Upper lobe of right lung (tissue), 1 donor: ENCODE measurements at places on chromosomes 16 and 17. TPM values are rescaled to one million over a fixed set of nuclear protein-coding genes. Genes with fewer than 3 reads are reported as not detected.

The SYCE1L gene
- total RNA-seq: 6.2 TPM

GRCh38 chr16:67187175-67187890 is 2.6 kb downstream of the EXOC3L1 start:
- H3K4me3 ChIP-seq: no peak overlapping the region
- no peaks in the 10 kb centered on the region for H3K36me3 ChIP-seq
- H3K4me1 ChIP-seq: peaks cover 30% of the 10 kb centered on the region
- no peak for DNase-seq
- H3K27ac ChIP-seq: no peak overlapping the region

GRCh38 chr16:86338403-86339115 is 171.8 kb upstream of the FOXF1 start:
- no peaks in the 10 kb centered on the region for H3K36me3 ChIP-seq
- H3K27me3 ChIP-seq: no peaks in the 10 kb centered on the region
- H3K27ac ChIP-seq: no peak overlapping the region
- H3K4me3 ChIP-seq: no peak overlapping the region

GRCh38 chr17:66126231-66126630 is 65.7 kb downstream of the CEP112 start:
- no peak overlapping the region for H3K27ac ChIP-seq
- H3K36me3 ChIP-seq: no peaks in the 10 kb centered on the region
- H3K27me3 ChIP-seq: no peaks in the 10 kb centered on the region
- no peak overlapping the region for H3K4me3 ChIP-seq
- no peak for DNase-seq

DNA sequence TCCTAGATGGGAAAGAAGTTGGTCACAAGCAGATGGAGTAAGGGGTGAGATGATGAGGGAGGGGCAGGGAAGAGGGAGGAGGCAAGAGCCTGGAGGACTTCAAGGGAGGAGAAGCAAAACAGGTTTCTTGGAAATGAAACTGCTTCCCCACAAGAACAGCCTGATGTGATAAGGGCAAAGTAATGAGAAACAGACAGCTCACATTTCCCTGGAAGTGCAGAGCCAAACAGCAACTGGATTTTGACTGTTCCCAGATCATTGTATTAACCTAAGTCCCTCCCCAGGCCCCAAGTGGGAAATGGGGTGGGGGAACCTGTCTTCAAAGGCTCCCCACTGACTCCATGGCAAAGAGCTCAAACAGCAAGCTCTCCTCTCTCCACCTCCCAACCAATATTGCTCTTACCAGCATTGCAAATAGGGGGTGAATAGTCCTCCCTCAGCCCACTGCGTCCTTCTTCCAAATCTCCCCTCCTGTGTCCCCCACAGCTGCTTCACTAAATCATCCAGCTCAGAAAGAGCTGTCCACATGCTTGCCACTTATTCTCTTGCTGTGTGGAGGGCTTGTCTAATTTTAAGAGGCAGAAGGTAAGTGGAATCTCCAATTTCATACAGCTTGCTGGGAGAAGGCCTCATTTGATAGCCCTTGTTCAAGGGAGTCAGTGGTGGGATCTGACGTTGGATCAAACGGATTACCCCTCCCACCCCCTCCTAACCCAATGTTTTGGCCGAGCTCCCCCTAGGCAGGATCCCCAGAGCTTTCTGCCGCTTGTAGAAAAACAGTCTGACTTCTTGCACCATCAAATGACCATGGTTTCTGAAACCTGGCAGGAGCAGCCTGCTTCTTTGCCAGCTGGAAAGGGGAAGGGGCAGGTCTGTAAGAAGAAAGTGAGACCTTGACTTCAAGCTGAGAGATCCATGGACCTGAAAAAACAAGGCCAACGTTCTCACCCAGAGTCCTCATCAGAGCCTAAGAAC is 56.3 kb upstream of the SMIM36 start:
- H3K27me3 ChIP-seq: no peaks in the 10 kb centered on the region
- no peak overlapping the region for H3K27ac ChIP-seq
- H3K4me1 ChIP-seq: no peaks in the 10 kb centered on the region
- no peak overlapping the region for H3K4me3 ChIP-seq
- no peak for DNase-seq
- no peaks in the 10 kb centered on the region for H3K36me3 ChIP-seq

DNA sequence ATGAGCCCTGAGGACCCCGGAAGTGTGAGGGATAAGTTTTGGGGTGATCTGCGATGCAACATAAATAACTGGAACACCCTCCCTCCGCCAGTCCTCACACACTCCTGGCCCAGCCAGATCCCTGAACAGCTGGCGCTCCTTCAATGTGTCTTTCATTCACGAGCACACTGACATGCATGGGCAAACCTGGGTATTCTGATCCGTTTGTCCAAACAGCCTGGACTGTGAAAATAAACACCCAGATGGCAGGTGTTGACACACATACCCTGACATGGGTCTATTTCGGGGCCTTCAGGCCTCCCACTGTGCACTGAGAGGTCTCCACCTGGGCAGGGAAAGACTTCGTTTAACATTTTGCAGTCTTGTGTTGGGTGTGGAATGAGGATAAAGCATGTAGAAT is 3.0 kb upstream of the CPNE2 start:
- no peaks in the 10 kb centered on the region for H3K27me3 ChIP-seq
- H3K36me3 ChIP-seq: no peaks in the 10 kb centered on the region
- H3K27ac ChIP-seq: no peak overlapping the region
- DNase-seq: no peak

DNA sequence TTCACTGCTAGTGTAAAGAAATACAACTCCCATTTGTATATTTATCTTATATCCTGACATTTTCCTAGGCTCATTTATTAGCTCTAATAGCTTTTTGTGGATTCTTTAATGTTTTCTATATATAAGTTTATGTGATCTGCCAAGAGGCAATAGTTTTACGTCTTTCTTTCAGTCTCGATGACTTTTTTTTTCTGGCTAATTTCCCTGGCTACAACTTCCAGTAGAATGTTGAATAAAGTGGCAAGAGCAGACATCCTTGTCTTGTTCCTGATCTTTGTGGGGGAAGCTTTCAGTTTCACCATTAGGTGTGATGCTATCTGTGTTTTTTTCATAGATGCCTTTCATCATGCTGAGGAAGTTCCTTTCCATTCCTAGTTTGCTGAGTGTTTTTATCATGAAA is 43.9 kb upstream of the ABCA3 start:
- no peak overlapping the region for H3K27ac ChIP-seq
- H3K4me1 ChIP-seq: no peaks in the 10 kb centered on the region
- H3K27me3 ChIP-seq: no peaks in the 10 kb centered on the region
- no peak overlapping the region for H3K4me3 ChIP-seq
- no peaks in the 10 kb centered on the region for H3K36me3 ChIP-seq
